Putamen (tissue), 1 donor: ENCODE measurements at places on chromosomes 3 and 15.

- DNase-seq = no peak
Observed at GRCh38 chr3:133280586-133280985, 119.3 kb upstream of the BFSP2 start.

- no peak for DNase-seq
Observed at GRCh38 chr3:8647137-8647985, 2.8 kb upstream of the SSUH2 start.

DNA sequence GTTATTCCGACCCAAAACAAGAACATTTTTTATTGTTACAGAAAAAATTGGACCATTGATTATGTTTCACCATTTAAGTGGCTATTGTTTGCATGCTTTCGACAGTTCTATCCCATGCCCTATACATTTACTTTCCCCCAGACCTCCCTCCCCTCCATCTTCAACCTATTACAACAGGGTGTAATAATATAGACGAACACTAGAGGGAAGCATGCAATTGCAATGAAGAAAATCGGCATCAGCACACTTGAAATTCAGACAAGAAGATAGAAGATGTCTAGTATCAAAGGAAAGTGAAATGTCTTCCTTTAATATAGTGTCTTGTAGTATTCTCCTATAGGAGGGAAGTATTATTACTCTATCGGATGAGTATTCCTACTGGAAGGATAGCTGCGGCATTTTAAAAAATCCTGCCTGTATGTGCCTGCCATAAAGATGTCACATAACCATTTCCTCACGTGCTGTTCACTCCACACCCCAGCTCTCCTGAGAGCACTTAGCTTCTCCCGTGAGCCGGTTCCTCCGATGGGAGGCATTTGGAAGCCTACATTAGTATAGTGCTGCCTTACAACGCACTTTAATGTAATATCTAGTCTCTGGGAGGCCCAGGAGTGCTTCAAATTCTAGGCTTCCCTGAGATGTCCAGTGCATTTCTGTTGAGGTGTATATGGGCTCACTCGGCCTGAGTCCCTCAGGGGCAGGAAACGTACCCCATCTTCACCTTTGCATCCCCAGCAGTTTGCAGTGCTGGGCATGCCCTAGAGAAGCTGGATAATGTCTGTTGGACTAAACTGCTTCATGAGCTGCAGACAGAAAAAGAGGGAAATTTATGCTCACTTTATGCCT lies 17.8 kb upstream of the ERICH6 start:
- peak; percentile 57 for DNase-seq

DNA sequence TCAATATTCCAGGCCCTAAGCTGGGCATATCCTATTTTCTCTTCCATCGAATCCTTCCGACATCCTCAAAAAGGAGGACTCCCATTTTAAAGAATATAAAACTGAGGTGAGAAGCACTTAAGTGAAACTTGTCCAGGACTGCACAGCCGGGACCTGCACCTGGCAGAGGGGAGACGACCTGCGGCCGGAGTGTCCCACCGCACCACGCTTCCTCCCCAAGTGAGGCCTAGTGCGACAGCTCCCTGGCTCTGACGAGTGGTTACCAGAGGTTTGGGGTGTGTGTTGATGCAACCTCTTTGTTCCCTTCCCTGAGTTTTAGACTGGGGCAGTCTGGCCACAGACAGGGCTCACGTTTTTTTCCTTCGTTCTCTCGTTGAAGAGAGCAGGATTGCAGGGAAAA lies 24.9 kb upstream of the ATP2B2 start:
- DNase-seq = no peak

DNA sequence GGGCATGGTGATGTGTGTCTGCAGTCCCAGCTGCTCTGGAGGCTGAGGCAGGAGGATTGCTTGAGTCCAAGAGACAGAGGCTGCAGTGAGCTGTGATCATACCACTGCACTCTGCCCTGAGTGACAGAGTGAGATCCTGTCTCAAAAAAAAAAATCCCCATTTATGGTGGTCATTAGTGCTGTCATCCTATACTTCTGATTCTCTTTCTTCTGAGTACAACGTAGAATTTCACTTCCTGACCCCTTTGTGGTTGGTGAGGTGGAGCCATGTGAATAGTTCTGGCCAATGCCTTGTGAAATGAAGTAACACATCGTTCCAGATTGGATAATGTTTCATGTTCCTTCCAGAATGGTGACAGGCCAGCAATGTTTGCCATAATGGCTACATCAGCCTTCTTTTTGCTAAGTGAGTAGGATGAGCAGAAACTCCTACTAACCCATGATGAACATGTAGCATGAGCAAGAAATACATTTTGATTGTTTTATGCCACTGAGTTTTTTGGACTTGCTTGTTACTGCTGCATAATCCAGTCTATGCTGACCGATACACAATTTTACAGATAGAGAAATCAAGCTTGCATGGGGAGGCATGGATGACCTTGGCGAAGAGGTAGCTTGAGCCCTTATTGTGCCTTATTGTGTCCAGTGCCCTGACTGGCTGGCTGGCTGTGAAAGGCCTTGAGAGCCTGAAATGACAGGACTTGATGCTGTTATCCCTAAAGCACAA lies 30.9 kb upstream of the TLE3 start:
- DNase-seq = no peak
